ENCODE measurements at places on chromosomes 13 and 19.

DNA sequence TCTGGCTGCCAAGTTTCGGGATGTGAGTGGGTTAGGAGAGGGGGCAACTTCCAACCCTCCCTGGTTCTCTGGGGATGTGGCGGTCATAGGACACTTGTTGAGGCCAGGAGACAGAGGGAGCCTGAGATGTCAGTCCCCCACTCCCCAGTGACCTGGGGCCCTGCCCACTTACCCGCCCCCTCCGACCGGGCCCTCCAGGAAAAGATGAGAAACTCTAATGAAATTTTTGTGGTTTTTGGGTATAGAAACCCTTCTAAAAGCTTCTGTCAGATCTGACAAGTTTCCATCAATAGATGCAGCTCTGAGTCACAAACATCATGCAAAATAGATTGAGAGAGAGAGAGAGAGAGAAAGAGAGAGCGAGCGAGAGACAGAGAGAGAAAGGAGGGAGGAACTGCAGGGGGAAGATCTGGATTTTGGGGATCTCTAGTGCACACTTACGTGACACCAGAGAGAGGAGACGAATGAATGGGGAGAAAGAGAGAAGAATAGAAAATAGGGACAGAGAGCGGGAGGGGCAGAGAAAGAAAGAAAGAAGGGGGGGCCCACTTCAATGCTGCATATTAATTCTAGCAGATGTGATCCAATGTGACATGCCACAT is 94.0 kb downstream of the PTPRS start:
- DNase-seq, result no peak

GRCh38 chr13:70249332-70250064 is 141.2 kb upstream of the KLHL1 start:
- no peak for DNase-seq

DNA sequence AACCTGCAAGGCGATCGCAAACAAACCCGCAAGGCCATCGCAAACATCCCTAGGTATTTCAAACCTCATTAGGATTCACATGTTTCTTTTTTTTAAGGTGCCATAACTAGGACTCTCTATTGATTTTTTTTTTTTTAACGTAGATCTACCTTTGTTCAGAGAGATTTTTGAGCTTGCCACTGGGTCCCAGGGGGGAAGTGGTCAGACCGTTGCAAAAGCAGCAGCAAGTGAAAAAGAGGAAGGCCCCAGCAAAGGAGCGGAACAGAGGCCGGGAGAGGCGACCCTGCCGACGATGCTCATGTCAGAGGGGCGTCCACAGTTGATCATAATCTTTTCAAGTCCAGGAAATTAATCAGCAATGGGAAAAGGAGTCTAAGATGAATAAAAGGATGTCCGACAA is 32.7 kb upstream of the FLT1 start:
- DNase-seq, result no peak

GRCh38 chr13:64849196-64849595 is 2380.9 kb downstream of the PCDH9 start:
- no peak for DNase-seq

DNA sequence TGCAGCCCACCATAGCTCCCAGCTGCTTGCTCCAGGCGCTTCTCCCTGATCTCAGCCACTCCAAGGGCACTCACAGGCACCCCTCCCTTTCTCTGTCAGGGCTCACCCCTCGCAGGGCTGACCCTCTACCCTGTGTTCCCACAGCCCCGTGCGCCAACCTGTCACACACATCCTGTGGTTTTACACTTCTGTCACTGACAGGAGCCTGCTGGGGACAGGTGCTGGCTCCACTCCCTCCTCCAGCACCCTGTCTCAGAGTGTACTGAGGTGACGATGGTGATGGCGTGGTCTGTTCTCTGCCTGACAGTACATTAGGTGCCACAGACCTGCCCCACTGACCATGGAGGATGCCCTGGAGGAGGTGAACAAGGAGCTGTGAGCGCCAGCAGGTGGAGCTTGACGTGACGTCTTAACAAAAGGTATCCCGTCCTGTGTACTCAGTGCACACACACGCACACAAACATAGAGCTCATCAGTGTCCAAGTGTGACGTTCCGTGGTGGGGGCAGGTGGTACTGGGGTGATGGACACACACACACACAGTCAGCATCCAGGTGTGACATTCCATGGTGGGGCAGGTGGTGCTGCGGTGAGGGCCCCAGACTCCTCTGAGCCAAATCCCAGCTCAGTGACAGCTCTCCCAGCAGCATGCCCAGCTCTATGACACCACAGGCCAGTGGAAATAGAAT is 20.9 kb downstream of the C19orf44 start:
- no peak for DNase-seq

DNA sequence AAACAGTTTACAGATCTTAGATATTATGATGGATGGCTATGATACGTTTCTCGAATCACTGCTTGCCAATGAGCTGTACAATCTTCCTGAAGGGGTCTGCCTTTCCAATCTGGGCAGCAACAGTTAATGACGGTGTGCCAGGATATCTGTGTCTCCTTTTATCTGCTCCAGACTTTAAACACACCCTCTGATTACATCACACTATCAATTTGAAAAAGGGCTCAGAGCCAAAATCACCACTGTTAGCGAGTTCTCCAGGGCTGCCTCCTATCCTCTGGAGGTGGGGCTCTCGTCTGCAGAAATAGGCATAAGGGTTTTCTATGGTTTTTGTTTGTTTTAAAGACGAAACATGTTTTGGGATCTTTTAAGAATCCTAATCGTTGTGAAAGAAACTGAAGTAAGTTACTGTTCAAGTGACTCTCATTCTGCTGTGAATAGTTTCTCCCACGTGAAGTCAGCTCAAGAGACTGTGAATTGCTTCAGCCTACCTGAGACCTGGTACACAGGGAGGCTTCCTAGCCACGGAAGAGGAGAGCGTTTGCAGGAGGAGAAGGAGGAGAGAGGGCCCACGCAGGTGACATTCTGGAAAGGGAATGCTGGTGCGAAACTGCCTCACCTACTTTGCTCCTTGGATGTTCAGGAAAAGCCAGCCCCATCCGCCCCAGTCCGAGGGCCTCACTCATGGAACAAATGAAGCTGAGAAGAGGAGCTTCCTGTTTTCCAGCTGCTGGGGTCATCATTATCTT is 15.2 kb upstream of the GJA3 start:
- no peak for DNase-seq

DNA sequence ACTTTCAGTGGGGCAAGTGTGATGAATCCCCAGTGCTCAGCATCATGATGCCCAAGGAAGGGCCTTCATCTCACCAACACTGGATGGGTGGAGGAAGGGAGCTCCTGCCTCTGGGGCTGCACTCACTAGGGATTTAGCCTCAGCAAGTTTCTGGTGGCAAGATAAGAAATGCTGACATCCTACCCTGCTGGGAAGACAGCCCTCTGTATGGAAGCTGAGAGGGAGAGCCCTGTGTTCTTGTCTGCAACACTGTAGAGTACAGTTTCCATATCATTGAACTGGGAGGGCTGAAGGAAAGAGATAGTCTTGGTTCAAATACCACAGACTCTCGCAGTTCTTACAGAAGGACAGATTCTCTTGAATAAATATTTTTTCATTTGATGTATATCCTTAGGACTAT is 7.3 kb upstream of the ZNF460 start:
- DNase-seq, result no peak

- DNase-seq, result no peak
Measured at GRCh38 chr19:40599902-40600569, 1.1 kb upstream of the LTBP4 start.

DNA sequence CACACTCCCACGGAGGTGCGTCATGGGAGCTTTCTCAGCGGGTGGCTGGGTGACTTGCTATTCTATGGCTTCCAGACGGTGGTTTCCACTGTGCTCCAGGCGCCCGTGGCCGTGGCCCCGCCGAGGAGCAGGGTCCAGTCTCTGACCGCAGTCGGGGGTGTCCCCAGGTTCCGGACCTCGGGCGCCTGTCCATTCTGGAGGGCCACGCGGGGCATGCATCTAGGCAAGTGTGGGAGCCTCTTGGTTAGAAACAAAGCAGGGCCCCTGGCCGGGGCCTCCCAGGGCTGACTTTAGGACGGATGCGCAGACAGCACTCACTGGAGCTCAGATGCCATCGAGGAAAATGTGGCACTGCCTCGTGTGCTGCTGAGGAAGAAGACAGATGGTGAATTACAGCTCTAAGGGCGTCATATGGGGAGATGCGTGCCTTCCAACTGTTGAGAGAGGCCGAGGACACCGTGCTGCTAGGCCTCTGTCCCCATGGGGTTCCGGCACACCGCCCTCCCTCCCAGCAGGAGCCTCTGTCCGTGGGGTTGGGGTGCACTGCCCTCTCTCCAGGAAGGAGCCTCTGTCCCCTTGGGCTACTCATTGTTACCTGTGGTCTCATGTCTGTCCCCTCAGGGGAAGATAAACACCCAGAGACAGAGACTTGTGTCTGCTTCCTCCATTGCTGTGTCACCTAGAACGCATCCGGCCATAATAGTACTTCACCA is 38.1 kb downstream of the TMEM255B start:
- DNase-seq, result no peak

GRCh38 chr19:39871886-39872866 is 26.0 kb upstream of the FBL start:
- no peak for DNase-seq

GRCh38 chr13:33543631-33544265 is 258.2 kb upstream of the STARD13 start:
- no peak for DNase-seq

DNA sequence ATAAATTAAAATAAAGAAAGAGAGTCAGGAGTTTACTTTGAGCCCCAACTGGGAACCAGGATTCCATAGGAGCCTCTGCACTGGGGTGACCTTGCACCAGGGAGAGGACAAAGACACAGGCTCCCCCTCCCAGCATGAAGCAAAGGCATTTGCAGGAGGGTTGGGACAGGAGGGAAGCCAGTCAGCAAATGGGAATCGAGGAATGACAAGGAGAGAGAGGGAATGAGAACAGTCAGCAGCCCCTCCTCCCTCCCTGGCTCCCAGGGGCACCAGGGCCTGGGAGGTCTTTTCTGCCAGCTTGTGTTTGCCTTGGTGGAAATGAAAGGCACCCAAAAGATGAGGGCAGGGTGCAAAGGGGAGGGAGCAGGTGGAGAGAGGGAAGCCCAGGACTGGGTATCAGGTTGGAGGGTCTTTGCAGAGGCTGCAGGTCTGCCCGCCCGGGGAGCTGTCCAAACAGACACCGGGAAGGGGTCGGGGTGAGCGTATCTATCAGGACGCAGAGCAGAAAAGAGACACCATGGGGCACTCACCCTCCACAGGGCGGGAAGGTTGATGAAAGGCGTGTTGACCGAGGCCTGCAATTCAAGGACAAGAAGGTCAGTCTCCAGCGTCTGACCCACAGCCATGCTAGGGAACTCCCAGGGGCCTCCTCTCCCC is 3.8 kb downstream of the SBSN start:
- no peak for DNase-seq

DNA sequence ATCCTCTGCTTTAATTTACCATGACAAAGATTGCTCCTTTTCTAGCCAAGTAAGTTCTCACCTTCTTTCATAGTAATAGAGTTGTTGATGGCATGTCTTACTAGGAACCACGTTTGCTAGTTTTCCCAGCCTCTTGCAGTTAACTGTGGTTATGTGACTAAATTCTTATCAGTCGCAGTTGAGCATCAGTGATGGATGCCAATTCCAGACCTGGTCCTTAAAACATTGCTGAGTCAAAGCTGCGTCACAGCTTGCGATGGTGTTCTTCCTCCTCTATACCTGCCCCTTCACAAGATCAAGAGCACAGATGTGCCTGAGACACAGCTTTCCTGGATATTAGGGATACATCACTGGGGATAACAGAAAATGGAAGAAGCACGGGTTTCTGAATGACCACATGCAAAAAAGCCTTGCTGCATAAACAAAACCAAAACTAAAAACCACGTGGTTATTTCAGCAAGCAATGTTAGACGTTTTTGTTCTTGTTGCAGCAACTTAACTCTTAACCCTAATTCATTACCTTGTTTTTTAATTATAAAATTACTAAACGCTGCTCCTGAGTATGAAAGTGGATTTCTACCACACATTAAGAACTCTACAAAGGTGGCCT is 97.6 kb upstream of the DACH1 start:
- DNase-seq, result no peak

GRCh38 chr19:17718550-17718946 is 732 bp upstream of the MAP1S start:
- no peak for DNase-seq

- DNase-seq, result no peak
Measured at GRCh38 chr13:39887387-39887786, 231.9 kb downstream of the COG6 start.

- DNase-seq, result no peak
Measured at GRCh38 chr19:51568456-51568855, 2.6 kb upstream of the ZNF175 start.

DNA sequence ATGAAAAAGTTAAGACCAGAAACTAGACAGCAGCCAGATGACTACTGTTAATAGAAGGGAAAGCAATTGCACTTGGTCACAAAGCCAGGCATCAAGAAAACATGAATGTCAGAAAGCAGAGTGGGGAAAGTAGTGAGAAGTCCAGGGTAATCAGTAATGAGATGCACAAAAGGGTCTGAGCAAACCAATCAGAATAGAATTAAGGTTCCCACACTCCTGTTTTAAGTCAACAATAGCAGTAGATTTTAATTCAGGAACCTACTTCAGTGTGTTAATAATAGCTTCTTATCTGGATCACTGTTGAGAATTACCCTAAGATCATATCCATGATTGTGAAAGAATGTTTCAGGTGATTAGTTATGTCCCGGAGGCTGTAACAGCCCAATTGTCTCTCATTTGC is 72.6 kb upstream of the KLF5 start:
- no peak for DNase-seq

DNA sequence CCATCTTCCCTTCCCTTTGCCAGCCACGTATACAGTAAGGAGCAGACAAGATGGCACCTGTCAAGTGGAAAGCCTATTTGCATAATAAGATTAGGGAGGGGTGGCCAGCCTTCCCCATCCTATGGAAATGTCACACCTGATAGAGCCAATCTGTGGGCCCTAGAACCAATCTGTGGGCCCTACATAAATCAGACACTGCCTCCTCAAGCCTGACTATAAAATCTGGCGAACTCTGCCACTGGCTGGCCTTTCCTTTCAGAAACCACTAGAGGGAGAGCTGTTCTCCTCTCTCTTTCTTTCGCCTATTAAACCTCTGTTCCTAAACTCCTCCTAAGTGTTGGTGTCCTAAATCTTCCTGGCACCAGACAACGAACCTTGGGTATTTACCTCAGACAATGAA is 231.5 kb upstream of the KLHL1 start:
- DNase-seq, result no peak

GRCh38 chr13:114077099-114077932 is 55.1 kb downstream of the RASA3 start:
- DNase-seq, result peak; percentile 2

GRCh38 chr13:48978942-48979601 is 3.4 kb downstream of the FNDC3A start:
- DNase-seq, result no peak

GRCh38 chr13:38223089-38223488 is 126.6 kb upstream of the UFM1 start:
- DNase-seq, result no peak

GRCh38 chr13:21235174-21235573 is 58.7 kb downstream of the MRPL57 start:
- DNase-seq, result no peak

Measured in CD4-positive, alpha-beta T cell treated with Interleukin-17A for 4 hours (primary cell).